ENCODE measurements at places on chromosomes 7 and 10.

GRCh38 chr10:23417254-23417653 is 21.6 kb upstream of the OTUD1 start:
- no peak for DNase-seq

DNA sequence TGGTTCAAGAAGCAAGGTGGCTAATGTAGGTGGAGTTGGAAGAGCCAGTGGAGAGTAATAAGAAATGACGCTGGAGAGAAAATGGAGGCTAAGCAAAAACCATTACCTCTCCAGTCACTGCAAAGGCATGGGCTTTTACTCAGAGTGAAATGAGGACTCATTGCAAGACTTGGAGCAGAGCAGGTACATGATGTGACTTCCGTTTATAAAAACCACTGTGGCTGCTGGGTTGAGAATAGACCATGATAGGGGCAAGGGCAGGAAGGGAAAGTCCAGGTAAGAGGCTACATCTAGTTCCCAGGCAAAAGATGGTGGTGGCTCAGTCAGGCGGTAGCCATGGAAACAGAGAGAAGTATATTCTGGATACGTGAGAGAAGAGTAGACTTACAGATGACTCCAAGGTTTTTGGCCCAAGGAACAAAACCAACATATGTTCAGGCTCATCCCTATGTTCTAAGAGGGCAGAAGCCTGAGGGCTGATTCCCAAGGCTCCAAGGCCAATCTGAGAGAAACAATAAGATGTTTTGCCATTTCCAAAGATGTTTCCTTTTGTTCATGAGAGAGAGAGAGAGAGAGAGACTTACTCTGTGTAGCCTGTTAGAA is 21.5 kb upstream of the PDE1C start:
- DNase-seq, result no peak

DNA sequence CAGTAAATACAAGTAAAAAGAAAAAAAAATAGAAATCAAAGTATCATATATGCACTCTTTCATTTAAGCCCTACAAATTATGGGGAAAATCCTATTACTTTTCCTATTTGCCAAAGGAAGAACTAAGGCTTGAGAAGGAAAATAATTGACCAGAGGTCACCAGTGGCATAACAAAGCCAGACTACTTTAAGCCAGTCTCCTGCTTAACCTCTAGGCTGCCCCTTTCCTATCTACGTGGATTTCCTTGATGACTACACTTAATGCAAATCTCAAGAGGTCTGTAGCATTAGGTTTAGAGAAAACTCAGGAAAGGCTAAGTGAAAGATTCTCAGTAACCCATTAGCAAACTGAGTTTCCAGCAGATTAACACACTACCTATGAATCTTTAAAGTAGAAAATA is 49.8 kb downstream of the TPK1 start:
- DNase-seq, result no peak

- no peak for DNase-seq
These were observed 66.5 kb downstream of the AFAP1L2 start for GRCh38 chr10:114337510-114338462.

DNA sequence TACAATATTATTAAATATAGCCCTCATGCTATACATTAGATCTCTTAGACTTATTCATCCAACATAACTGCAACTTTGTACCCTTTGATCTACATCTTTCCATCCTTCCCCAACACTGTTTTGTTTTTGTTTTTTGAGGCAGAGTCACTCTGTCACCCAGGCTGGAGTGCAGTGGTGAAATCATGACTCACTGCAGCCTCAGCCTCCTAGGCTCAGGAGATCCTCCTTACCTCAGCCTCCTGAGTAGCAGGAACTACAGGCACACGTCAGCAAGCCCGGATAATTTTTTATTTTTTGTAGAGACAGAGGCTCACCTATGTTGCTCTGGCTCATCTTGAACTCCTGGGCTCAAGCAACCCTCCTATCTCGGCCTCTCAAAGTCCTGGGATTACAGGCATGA is 53.3 kb downstream of the NT5C2 start:
- DNase-seq, result no peak

- DNase-seq, result peak; percentile 59
These were observed 36.8 kb downstream of the MYOF start for GRCh38 chr10:93445097-93445960.

GRCh38 chr10:109282510-109282909 is 640.8 kb downstream of the XPNPEP1 start:
- DNase-seq, result no peak

GRCh38 chr10:48461623-48462481 is 143.0 kb downstream of the ARHGAP22 start:
- no peak for DNase-seq

GRCh38 chr7:149753375-149754233 is 19.8 kb downstream of the ZNF467 start:
- no peak for DNase-seq

DNA sequence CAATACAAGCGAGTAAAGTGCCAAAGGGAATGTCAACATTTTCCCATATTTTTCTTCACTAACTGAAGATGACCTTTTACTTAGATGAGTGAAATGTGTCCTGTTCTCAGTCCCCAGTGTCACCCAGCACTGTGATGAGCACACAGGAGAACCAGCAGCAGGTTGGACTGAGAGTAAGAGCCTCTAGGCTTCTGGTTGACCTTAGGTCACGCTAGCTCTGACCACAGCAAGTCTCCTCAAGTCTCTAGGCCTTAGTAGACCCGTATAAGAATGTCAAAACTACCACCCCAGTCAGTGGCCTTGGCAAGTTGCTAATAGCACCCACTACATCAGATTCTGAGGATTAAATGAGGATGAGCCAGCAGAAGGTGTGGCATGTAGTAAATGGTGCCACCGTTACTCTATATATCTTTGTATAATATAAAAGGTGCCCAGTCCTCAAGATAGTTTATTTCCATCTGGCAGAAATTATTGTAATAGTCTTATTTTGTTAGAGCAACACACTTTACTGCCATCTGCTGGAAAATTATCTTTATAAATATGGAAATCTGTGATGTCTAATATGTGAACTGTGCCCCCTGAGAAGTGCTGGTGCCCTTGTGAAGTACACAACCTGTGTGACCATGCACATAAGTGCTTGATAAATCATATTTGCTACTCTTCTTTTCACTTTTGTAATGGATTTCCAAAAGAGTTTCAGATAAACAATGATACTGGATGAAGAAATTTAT is 75.7 kb downstream of the SPAG6 start:
- no peak for DNase-seq

DNA sequence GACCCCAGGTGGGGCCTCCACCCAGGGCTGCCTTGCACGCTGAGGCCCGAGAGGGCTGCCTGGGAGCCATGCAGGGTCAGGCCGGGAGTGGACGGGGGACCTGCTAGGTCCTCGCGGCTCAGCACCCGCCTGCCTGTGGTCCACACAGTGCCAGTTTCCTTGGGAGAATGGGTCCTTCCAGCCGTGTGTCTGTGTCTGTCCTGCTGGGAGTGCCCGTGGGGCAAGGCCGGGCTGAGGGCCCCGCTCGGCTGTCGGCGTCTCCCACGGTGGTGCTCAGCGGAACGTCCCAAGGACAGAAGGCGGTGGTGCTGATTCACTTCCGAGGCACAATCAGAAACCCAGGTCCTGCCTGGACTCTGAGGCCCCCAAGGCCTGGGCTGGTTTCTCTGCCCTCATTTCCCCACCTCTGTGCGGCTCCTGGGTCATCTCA is 23.2 kb upstream of the GTPBP4 start:
- no peak for DNase-seq

GRCh38 chr7:30804078-30804661 is 33.0 kb downstream of the MINDY4 start:
- DNase-seq, result no peak

DNA sequence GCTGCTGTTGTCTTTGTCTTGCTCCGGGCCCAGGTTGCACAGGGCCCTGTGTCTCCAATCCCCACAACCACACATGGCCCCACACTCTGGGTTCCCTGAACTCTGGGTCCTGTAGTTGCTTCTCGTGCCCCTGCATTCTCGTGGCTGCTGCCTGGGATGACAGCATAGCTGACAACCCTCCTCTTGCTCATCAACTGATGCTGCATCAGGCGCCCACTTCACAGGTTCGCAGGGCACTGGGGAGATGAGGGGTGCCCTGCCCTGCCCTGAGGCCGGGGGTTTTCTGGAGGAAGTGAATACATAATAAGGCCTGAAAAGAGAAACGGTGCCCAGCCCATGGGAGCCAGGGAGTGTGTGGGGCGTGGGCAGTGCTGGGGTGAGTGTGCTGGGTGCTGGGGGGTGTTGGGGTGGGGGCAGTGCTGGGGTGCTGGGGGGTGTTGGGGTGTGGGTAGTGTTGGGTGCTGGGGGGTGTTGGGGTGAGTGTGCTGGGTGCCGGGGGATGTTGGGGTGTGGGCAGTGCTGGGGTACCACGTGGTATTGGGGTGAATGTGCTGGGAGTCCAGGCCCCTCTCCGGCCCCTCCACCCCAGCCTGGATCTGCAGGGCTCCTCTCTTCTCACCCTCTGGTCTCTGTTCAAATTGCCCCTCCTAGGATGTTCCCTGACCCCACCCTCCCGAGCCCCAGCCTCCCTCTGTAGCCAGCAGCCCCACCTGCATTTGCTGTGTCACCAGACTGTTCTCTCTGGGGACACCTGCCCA is 2.0 kb upstream of the MTG1 start:
- no peak for DNase-seq

GRCh38 chr7:157464111-157464970 is 127.5 kb downstream of the DNAJB6 start:
- DNase-seq, result no peak

- no peak for DNase-seq
These were observed 5.4 kb downstream of the VIM start for GRCh38 chr10:17233286-17233991.

GRCh38 chr7:134515569-134516468 is 11.5 kb upstream of the AKR1B10 start:
- DNase-seq, result no peak

DNA sequence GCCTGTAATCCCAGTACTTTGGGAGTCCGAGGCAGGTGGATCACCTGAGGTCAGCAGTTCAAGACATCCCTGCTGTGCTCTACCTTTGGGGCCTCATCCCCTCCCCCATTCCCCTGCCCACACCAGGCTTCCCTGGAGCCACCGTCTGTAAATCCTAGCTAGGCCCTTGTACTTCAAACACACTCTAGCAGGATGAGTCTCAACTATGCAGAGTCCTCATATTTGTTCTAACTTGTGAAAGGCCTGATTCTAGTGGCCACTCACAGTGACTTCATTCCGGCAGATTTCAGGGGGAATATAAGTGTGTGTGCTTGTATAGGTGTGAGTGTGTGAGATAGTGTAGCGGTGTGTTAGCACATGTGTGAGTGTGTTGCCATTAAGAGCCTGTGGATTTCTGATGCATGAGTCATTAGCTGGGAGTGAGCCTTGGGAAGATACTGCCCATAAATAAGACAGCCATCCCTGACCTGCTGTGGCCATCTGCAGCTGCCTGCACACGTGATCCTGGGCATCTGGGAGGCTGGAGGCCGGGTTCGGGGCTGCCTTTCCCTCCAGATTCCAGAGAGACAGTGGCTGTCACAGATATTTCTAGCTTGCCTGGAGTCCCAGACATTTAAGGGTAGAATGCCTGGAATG is 1.7 kb upstream of the NEURL1 start:
- DNase-seq, result no peak

DNA sequence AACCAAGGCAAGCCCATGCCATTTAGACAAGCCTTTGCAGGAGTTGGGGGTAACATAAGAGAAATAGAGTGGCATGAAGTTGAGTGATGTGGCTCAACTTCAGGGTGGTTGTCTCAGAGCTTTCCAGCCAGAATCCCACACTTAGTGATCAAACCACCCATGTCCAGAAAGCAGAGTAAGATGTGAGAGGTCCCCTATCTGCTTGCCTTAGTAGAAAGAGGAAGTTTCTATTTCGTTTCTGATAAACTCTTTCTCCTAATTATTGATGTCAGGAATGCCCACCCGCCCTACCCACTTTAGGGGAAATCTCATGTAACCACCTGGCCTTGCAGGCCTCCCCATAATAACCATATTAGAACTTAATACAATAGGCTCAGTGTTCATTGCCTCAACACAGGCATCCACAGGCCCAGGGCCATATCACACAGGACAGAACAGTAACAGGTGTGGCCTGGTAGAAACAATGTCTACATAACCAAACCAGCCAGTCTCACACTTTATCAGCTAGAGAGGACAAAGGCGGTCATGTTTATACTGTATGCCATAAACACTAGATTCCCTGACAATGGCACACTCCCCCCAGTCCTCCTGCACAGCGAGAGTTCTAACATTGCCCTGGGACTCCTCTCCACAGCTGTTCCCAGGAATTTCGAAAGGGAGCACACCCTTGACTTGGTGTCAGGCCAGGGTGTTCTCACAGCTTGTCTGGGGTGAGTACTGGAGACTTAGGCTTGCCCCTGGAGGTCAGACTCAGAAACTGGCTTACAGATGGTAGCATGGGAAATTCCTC is 364.4 kb downstream of the CXCL12 start:
- DNase-seq, result no peak

DNA sequence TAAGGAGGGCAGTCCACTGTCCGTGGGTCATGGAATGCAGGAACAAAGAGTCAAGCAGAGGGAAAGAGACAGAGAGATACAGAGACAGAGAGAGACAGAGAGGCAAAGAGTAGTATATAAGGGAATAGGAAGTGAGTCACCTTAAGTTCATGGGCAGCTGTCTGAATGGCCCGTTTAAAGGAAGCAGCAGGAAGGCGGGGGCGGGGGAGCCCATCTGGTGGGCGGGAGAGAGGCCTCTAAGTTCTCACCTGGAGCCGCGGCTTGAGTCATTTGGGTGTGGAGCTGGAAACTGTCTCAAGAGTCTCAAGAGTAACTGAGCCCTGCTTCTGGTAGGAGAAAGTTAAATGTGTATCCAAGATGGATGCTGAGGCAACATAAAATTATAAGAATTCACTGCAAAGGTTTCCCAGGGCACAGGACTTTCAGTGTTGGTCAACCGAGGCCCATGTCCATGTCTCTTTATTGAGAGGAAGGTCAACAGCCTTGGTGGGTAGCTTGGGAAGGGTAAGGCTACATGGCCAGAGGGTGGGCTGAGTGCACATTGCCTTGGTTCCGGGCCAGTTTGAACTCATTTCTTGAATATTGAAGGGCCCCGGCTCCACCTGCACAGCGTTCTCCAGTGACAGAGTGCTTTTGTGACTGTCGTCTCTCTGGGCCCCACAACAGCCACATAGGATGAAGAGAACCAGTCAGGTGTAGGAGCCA is 85.5 kb upstream of the CACUL1 start:
- no peak for DNase-seq

DNA sequence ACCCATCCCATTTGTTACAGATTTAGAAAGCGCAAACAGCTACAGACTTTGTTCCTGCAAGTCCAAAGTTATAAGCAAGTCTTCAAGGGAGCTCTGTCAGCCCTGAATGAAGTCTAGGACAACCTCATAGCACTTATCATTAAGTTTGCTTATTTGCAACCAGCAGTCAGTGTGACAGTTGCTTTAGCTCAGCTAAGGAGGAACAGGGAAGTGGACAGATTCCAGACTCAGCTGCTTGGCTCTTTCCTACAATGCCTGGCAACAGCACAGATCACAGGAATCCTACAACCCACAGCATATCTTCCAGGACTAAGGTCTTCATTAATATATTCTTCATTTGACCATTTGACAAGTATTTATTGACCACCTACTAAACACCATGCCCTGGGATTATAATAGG is 17.4 kb upstream of the KIF5B start:
- no peak for DNase-seq

- no peak for DNase-seq
These were observed 750.8 kb downstream of the REEP3 start for GRCh38 chr10:64271983-64272382.

GRCh38 chr10:7354330-7355047 is 56.3 kb downstream of the SFMBT2 start:
- DNase-seq, result no peak

GRCh38 chr10:99507265-99507664 is 25.5 kb upstream of the NKX2-3 start:
- DNase-seq, result no peak
